ENCODE measurements at places on chromosomes 16 and 17.

DNA sequence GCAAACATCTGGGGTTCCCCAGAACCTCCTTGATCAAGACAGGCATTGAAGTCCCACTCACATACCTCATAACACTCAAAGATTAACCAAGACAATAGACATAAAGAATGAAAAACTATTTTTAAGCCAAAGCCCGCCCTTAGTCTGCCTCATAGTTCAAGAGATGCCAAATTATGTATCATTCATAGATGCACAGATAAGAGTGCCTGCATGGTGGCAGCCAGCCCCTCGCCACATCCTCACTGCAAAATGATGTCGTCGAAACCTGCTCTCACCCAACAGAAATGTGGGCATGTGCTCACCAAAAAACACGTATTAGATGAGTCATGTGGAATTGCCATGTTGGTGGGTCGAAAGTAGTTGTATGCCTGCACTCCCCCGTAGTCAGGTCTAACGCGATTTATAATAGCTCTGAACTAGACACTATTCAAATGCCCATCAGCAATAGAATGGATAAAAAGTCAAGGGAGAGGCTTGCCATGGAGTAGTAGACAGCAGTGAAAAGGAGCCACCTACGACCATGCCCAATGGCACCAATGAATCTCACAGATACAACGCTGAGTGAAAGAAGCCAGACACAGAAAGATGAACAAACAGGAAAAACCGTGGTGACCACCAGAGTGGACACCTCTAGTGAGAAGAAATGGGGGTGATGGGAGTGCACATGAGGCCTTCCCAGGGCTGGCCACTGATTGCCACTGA lies 64.8 kb downstream of the C16orf95 start:
- no peak for DNase-seq

DNA sequence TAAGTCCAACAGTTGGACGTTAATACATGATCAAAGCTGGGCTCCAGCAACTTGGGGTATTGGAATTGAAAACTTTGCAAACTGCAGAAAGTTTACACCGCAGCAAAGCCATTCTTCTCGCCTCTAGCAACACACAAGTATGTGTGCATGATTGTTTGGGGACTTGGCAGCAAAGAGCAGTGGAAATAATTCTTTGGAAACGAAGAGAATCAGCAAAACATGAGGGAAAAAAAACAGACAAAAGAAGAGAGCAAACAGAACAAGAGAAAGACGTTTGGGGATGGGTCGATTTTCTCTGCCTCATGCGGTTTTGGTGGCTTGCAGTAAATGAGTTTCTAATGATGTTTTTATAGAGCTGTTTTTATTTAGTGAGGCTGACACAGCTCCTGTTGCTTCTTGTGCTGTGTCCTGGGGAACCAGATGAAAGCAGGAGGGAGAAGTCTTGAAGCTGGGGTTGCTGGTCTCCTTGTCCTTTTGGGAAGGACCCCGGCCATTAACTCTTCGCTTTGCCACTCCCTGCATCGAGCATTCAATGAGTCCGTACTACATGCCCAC lies 502.9 kb downstream of the GRIN2A start:
- DNase-seq = no peak

- DNase-seq = no peak
These were observed 610.2 kb downstream of the TMEM114 start for GRCh38 chr16:7980133-7980483.

GRCh38 chr17:2188971-2189630 lies 114.5 kb downstream of the SMG6 start:
- no peak for DNase-seq

DNA sequence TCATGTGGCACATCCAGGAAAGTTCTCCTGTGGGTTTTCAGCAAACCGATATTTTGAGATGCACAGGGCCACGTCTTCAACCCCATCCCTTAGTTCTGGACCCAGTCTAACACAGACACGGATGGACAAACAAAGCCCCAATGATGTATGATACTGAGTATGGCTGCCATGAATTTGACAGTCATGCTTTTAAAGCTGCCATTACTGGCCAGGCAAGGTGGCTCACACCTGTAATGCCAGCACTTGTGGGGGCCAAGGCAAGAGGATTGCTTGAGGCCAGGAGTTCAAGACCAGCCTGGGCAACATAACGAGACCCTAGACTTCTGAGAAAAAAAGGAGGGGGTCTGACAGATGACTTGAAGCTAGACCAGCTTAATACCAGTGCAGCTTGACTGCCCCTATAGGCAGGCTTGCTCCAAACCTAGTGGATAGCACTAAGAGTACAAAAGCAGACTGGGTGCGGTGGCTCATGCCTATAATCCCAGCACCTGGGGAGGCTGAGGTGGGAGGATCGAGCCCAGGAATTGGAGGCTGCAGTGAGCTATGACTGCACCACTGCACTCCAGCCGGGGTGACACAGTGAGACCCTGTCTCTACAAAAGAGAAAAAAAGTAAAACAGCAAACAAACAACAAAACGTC lies 10.8 kb upstream of the ZNF629 start:
- DNase-seq = no peak

DNA sequence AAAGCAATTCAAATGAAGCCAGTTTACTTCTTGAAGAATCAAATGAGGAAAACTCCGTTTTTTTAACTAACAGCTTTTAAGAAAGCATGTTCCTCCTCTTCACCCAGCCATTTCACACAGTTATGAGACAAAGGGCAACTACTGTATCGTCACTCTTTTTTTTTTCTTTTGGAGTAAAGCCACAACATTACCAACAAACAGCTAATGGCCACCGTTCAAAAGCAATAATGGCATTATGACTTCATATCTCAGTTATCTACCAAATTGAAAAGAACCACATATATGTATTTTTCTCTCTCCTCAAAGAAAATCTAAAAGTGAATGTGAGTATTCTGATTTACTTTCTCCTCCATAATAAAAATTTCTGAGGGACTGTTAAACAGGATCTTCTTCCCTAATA lies 14.5 kb downstream of the GRB2 start:
- no peak for DNase-seq

GRCh38 chr17:32311028-32311536 lies 30.9 kb downstream of the C17orf75 start:
- no peak for DNase-seq

DNA sequence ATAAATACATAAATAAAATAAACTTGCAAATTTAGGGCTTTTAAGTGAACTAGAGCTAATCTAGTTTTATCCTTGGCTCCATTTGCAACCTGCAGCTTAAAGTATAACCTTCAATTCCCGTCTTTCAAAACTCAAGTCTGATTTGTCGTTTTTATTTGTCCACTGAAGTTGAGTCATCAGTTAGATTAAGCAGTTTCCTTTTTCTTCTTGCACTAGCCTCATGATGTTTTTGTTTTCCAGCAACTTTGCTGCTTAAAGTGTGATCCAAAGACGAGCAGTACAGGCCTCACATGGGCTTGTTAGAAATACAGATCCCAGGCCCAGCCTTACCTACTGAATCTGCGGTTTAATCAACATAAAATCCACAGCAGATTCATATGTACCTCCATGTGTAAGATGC lies 13.8 kb downstream of the ARSG start:
- no peak for DNase-seq

DNA sequence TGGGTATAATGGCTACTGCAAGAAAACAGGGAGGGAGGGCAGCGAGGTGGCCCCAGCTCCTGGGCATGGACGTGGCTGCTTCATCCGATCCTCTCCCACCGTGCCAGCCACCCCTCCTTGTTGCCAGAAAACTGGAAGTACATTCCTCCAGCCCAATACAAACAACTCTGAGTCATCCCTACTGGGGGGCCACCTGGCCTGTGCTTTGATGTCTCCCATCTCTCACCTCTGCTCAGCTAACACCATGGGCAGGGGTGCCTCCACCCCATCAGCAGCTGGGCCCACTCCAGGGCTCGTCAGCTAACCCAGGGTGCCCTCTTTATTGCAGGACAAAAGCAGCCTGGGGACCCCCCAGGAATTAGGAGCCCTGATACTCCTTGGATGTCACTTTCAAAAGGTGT lies 2.0 kb downstream of the RHBDF2 start:
- DNase-seq = no peak

- no peak for DNase-seq
These were observed 180.2 kb downstream of the CCT6B start for GRCh38 chr17:34781071-34781470.

GRCh38 chr17:20702692-20703091 lies 123.2 kb downstream of the CDRT15L2 start:
- DNase-seq = no peak

DNA sequence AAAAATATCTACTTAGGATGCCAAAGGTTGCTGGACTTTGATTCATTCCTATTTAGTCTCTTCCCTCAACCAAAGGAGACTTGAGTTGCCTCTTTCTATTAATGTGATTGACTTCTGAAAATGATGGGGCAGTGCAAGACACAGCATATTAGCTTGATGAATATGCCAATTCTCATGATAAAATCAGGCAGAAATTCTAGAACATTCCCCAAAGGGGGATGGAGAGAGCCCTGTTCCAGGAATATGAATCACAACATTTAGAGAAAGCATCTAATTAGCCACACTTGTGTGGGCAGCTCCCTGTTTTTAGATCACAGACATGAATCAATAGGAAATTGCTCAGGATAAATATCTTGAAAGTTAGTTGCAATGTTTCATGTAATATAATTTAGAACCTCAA lies 584.0 kb upstream of the CDH8 start:
- no peak for DNase-seq

GRCh38 chr17:68277807-68278206 lies 13.1 kb downstream of the SLC16A6 start:
- no peak for DNase-seq

GRCh38 chr16:27724482-27725235 lies 174.7 kb downstream of the KATNIP start:
- no peak for DNase-seq

DNA sequence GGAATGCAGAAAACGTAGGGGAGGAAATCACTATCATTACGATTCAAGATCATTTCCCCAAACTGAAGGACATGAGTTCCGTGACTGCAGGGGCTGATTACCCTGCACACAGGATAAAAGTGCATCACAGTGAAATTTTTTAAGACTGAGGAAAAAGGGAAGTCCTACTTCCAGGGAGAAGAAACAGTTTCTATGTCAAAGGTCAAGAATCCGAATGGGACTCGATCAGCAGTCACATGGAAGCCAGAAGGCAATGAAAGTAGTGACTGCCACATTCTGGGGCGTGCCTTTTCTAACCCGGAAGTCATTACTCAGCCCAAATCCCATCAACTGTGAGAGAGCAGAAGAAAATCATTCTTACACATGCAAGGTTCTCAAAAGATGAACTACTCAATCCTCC lies 12.1 kb downstream of the ZZEF1 start:
- DNase-seq = no peak

- no peak for DNase-seq
These were observed 27.2 kb upstream of the VAT1L start for GRCh38 chr16:77761204-77761603.

GRCh38 chr16:89485701-89486246 lies 4.6 kb downstream of the ANKRD11 start:
- no peak for DNase-seq

DNA sequence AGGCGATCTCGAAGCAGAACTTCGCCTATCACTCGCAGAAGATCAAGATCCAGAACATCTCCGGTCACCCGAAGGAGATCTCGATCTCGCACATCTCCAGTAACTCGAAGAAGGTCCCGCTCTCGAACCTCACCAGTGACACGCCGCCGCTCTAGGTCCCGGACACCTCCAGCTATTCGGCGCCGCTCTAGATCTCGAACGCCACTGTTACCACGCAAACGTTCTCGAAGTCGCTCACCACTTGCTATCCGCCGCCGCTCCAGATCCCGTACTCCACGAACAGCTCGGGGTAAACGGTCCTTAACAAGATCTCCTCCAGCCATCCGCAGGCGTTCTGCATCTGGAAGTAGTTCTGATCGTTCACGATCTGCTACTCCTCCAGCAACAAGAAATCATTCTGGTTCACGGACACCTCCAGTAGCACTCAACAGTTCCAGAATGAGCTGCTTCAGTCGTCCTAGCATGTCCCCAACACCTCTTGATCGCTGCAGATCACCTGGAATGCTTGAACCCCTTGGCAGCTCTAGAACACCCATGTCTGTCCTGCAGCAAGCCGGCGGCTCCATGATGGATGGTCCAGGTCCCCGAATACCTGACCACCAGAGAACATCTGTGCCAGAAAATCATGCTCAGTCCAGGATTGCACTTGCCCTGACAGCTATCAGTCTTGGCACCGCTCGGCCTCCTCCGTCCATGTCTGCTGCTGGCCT lies 10.5 kb downstream of the ELOB start:
- DNase-seq = no peak

DNA sequence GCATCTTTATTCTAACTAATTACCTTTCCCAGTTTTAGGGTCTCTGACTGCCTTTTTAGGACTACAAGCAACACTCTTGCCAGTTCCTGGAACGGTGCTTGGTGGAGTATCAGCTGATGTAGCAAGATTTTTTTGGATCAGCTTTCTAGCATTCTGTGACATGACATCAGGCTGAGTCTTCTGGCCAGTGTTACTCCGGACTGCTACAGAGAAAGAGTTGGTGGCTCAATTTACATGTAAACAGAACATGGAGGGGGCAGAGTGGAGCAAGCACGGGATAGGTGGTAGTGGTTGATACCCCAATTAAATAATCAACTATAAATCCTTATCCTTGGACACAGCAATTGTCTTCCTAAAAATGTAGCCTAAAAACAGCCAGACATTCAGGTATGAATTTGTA lies 10.6 kb upstream of the ARL6IP1 start:
- no peak for DNase-seq

DNA sequence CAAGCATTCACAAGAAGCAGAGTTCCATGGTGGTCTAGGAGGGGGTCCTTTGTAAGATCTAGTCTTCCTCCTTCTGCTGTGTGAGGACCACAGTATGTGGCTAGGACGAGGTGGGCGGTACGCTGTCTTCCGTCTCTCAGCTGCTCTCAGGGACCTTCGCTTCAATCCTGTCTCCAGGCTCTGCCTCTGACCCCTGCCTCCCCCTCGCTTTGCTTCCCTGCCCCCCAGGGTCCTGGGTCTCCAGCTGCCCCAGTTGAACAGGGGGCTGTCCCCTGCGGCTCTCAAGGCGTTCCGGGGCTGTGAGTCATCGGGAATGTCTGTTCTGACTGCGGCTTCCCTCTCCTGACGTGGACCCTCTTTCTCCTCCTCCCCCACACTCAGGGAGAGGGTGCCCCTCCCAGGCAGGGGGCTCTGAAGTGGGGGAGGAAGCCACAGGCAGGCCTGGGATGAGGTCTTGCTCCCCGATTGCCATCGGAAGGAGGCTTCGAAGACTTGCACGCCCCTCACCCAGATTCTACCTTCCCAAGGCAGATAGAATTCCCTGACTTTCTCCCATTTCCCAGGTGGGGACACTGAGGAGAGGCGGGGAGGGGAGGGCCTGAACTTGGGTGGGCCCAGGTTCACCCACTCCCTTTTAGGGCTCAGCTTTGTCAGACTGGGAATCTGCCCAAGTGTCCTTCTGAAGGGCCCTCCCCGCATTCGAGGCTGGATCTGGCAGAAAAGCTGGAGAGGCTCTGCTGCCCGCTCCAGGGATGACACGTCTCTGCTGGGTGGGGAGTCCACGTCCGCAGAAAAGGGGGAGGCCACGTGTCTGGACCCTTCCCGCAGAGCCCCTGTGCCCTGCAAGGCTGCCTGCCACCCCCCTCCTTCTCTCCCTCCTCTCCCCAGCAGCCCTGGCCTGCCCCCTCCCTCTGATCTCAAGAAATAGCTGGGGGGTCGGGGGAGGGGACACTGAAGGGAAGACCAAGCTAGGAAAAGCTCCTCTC lies 9.1 kb upstream of the COL1A1 start:
- no peak for DNase-seq
